Stimulated activated naive CD8-positive, alpha-beta T cell treated with anti-CD3 and anti-CD28 coated beads, Interleukin-15, amount 100 ng/mL, for 72 hours (primary cell): ENCODE measurements at places on chromosomes 2 and 18.

DNA sequence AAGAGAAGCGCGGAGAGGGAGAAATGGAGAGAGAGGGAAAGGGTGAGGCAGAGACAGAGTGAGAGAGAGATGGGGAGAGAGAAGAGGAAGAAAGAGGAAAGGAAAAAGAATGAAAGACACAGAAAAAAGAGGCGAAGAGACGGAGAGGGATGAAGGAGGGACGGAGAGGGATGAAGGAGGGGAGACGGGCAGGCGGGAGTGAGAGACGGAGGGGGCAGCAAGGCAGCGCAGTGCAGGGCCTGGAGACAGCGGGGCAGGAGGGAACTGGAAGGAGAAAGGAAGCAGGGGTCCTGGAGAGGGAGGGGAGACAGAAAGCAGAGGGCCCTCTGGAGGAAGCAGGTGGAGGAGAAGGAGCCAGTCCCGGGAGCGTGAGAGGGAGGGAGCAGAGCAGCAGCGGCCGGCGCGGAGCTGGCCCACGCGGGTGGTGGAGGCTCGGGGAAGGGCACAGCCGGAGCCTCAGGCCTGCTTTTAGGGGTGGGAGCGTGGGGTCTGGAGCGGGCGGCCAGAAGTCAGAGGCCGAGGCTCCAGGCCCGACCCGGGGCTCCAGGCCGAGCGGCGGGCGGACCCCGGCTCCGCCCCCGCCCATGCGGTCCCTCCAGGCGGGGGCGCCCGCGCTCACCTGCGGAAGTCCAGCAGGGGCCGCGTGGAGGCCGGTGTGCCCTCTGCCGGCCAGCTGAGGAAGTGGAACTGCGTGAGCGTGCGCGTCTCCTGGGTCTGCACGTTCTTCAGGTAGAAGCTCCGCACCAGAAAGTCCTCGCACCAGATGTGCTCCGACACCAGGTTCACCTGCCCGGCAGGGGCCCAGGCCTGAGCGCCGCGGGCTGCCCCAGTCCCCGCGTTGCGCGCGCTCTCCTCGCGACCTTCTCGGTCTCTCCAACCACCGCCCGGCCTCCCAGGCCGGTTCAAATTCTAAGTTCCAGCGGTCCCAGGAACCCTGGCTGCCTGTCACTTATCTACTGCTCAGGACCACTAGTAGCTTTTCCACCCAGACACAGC lies 14.5 kb downstream of the PTPRN start:
- DNase-seq, result peak; percentile 92

DNA sequence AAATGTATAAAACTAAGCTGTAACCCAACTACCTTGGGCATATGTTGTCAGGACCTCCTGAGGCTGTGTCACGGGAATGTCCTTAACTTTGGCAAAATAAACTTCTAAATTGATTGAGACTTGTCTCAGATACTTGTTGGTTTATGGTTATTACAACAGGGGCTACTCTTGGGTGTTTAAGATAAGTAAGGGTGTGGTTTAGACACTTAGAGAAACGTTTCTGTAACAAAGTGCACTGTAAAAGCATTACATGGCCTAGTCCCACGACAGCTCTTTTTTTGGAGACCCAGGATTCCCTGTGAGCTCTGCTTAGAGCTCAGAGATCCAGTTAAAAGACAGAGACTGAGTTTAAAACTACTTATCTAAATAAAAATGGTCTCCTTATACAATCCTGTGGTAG lies 32.3 kb upstream of the LIPG start:
- no peak for DNase-seq

DNA sequence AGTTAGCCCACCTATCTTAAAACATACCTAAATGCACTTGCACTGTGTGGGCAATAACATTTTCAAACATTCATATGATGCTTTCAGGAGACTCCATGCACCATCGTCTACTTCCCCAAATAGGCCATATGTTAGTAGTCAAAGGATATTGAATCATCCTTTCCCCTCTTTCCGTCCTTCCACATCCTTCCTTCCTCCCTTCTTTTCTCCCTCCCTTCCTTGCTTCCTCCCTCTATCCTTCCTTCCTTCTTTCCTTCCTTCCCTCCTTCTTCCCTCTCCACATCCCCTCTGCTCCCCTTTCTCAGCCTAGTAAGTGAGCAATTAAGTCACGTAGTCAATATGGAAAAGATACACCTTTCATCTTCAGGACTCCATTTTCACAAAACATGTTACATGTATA lies 73.8 kb downstream of the ZEB2 start:
- no peak for DNase-seq

DNA sequence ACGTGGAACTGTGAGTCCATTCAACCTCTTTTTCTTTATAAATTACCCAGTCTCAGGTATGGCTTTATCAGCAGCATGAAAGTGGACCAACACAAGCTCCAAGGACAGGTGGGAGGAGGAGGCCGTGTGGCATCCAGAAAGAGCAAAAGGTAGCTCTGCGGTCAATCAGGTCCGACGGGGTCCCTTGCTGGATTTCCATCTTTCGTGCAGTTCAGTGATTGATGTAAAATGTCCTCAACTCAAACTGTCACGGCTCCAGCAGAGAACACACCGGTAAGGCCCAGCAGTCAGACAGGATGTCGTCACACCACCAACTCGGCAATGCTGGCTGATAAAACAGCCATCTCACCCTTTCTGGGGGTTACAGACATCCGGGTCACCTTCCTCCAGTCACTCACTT lies 123.3 kb downstream of the PXDN start:
- DNase-seq, result no peak

- DNase-seq, result no peak
These were observed 55.2 kb upstream of the REV1 start for GRCh38 chr2:99545066-99545465.

- DNase-seq, result no peak
These were observed 55.7 kb downstream of the OLA1 start for GRCh38 chr2:174192664-174193063.

DNA sequence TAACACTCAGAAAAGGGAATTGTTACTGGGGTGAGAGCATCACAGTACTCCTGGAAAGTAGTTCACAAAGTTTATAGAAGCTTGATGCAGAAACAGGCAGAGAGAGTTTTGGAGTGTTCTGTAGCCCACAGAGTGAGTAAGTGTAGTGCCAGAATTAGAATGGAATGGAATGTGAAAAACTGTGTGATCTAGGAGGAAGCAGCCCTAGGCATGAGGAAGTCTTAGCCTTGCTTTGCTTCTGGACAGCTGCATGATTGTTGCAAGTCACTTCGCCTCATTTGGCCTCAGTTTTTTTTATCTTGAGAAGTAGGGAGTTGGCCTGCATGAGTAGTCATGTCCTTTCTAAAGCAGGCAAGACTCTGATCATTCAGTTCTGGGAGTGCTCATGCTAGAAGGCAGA lies 10.9 kb downstream of the SERPINB12 start:
- no peak for DNase-seq

- DNase-seq, result no peak
These were observed 997.9 kb upstream of the CELF4 start for GRCh38 chr18:38563396-38563980.
